ENCODE measurements at places on chromosomes 12 and 14. TPM values are rescaled to one million over a fixed set of nuclear protein-coding genes. Genes with fewer than 3 reads are reported as not detected.

DACT1 gene
- total RNA-seq: 2.2 TPM

TAS2R20 gene
- 0.42 TPM for total RNA-seq

ISM2 gene
- 0.25 TPM for total RNA-seq

NID2 gene
- total RNA-seq: 41.3 TPM

KLHDC1 gene
- total RNA-seq: 6.0 TPM

SLC48A1 gene
- 23.7 TPM for total RNA-seq

CFAP54 gene
- total RNA-seq: 0.10 TPM

All from left ventricle myocardium superior (tissue), 1 donor.